Cortex of kidney (tissue), 1 donor: ENCODE measurements at places on chromosomes 3 and 15.

GRCh38 chr15:98142572-98142971 is 182.1 kb downstream of the ARRDC4 start:
- no peak for DNase-seq

DNA sequence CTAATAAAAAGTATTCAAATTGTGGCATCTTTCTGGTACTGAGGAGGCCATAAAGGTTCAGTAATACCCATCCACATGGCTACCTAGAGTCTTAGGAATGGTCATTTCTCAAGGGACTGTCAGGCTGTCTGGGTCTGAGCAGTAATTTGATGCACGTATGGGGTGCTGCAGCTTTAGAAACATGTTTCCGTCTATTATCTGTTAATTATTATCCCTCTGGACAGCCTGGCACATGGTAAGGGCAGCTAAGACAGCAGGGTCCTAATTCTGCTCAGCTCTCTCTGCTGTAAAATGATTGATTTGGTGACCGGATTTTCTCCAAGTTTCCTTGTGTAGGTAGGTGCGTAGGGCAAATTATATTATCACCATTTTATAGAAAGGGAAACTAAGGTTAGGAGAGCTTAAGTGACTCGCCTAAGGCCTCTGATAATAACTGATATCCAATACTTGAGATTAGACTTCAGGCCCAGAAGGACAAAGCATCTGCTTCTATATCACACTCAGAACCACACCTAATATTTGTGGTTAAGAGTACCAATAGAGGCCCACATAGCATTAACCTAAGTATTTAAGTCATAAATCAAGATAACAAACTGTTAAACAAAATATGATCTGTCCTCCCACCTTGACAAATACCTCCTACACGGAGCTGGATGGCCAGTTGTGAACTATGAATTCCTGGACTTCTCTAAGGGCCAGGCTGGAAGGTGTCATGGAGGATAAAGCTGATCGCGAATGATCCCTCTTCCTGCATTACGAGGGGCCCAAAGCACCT is 2.9 kb upstream of the RAP2B start:
- DNase-seq, result no peak

GRCh38 chr15:85741021-85741421 is 53.7 kb downstream of the KLHL25 start:
- no peak for DNase-seq

DNA sequence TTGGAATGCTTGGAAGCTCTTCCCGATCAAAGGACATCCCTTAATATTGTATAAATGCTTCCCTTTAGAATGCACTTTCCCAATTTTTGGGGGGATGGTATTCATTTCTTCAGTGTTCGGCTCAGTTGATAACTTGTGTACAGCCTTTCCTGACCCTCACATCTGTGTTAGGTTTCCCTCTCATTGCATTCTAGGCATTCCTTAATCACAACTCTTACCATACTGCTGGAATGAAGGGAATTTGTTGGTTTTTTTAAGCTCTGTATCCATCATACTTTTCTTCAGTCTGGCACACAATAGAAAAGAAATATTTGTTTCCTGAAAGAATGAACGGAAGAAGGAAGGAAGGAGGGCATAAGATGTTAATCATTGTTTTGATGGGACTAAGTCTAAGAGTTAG is 119.5 kb downstream of the CHST2 start:
- DNase-seq, result no peak

DNA sequence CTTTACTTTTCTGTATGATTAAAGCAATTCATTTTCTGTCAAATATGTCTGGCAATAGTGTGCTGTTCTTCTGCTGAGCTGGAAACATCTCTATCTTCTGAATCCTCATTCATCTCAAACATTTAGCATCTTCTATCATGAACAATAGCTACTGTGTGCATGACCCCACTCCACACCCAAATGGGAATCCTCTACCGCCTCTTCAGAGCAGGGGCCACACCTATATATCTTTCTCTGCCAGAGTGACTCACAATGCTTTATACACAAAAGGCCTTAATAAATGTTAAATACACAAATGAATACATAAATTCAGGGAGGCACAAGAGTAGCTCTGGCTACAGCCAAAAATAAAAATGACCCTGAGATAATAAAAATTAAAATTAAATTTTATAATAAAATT is 8.0 kb downstream of the ALDH1A2 start:
- no peak for DNase-seq

DNA sequence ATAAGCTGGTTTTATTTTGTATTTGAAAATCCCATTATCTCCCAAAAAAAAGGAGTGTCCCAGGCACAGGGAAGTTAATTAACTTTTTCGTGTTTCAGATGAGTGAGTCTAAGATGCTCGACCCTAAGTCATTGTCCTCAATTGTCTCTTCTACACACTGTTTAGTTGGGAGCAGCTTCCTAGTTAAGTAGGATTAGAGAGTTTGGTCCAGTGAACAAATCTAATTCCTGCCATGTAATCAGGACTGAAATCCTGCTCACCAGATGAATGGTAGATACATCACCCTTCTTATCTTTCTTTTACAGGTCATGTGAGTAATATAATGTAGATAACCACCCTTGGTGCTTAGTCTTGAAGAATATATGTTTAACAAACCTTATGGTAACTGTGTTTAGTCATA is 228.9 kb upstream of the MANF start:
- no peak for DNase-seq

DNA sequence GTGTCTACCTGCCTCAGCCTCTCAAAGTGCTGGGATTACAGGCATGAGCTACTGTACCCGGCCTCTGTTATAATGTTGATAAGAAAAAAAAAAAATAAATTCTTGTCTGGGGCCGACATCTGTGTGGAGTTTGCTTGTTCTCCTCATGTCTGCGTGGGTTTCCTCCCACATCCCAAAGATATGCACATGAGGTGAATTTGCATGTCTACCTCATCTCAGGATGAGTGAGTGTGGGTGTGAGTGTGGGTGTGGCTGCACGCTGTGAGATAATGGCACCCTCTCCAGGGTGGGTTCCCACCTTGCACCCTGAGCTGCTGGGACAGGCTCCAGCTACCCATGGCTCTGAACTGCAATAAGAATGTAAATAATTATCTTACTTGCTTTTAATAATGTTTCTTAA is 25.9 kb upstream of the UACA start:
- no peak for DNase-seq

DNA sequence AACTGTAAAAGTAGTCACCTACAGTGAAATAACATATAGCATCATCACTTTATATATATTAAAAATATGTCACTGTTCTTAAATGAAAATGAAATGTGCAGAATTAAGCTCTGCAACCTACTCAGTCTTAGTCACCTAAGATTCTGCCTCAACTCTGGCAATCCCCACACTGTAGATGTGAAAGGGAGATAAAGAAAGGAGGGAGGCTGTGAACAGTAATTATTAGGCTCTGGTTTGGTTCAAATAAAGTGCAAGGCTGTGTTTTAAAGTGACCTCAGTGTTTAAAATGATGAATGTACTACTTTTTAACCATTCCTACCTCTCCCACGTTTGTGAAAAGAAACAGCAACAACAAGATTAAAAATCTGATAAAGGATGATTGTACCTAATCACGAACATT is 72.2 kb downstream of the ATP8B4 start:
- no peak for DNase-seq

DNA sequence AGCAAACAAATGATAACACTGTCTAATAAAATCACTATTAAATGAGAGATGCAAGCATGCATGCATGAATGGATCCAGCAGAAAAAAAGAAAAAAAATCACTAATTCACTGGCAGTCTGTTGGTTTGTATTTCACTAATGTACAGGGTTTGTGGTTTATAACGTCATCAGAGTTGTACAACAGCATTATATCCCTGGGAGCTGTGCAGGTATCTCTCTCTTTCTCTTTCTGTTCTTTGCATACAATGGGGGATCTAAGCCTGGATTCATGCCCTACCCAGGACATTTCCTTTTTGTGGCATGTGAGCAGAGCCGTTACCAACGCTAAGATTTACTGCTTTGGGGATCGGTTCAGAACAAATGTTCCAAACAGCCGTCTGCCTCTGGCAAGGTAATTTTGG is 229.5 kb downstream of the SOX2 start:
- DNase-seq, result no peak

- DNase-seq, result no peak
Measured at GRCh38 chr3:52831500-52832301, 1.2 kb upstream of the ITIH4 start.

DNA sequence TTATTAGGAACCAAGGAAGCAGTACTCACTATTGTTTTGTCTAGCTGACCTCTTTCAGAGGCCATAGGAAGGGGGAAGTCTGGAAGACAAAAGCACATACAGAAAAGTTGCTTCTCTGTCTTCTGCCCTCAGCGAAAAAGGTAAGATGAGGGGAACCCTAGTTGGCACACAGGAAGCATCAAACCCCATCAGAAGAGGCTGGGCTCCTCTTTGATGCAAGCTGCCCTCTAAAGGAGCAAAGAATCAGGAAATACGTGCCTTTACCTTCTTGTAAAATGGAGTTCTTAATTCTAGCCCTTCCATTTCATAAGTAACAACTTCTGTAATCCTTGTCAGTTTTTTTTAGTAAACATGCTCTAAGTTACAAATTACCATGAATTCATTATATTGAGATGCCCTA is 12.5 kb downstream of the SPINK8 start:
- no peak for DNase-seq

GRCh38 chr15:69848551-69849231 is 249.0 kb downstream of the TLE3 start:
- DNase-seq, result no peak

DNA sequence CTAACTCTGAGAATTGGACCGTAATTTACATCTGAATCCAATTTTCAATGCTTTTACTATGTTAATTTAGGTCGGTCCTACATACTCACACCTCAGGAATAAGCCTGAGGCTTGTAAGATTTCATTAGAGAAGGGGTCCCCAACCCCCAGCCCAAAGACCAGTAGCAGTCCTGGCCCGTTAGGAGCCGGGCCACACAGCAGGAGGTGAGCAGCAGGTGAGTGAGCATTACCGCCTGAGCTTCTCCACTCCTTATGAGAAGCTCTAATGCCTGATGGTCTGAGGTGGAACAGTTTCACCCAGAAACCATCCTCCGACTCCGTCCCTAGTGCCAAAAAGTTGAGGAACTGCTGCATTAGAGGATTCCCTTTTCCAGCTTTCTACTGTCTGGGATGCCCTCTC is 757.3 kb downstream of the SI start:
- DNase-seq, result no peak

- DNase-seq, result no peak
Measured at GRCh38 chr15:59278120-59278519, 71.5 kb downstream of the LDHAL6B start.

GRCh38 chr3:47909607-47910006 is 106.6 kb downstream of the MAP4 start:
- no peak for DNase-seq
